ENCODE measurements at places on chromosomes 4 and X.

- no peak for DNase-seq
These were observed 200.4 kb downstream of the ARHGAP24 start for GRCh38 chr4:85675076-85676049.

GRCh38 chr4:6378493-6379445 lies 93.6 kb downstream of the PPP2R2C start:
- DNase-seq, result no peak

DNA sequence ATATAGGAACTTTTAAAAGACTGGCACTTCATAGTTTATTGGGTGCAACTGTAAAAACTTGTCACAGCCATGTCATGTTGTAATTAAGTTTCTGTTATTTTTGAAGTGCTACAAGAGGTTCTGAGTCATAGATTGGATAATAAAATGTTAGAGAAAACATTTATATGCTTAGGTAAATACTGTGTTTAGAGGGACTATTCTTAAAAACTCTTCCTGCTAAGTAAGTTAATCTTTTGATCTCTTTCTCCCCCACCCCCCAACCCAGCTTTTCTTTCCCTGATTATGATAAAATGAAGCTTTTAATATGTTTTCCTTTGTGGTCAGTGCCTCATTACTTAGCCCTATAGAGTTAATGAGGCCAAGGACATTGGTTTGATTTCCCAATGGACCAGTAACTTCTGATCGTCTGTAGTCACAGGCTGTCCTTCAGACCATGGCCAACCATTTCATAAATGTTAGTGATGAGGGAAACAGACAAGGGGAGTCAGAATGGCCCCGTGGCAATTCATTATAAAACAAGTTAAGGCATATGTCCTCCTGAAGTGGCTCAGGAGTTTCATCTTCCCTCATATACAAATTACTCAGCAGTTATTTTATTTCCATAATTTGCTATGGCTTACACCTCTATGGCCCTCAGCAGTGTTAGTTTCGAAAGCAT lies 3.9 kb upstream of the PDLIM5 start:
- DNase-seq, result no peak

DNA sequence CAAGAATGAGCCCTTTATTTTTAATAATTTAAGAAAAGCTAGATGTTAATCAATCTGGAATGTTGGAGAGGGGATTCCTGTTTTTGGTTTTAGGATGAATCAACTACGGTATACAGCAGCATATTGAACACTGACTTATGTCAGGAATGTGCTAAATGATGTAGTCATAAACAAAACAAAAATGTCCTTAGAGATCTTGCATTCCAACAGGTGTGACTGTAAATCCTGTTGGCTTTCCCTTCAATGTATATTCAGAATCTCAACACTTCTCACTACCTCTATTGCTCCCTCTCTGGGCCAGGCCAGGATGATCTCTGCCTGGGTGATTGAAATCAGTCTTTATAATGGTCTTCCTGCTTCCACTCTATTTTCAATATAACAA lies 37.8 kb upstream of the BDH2 start:
- no peak for DNase-seq

DNA sequence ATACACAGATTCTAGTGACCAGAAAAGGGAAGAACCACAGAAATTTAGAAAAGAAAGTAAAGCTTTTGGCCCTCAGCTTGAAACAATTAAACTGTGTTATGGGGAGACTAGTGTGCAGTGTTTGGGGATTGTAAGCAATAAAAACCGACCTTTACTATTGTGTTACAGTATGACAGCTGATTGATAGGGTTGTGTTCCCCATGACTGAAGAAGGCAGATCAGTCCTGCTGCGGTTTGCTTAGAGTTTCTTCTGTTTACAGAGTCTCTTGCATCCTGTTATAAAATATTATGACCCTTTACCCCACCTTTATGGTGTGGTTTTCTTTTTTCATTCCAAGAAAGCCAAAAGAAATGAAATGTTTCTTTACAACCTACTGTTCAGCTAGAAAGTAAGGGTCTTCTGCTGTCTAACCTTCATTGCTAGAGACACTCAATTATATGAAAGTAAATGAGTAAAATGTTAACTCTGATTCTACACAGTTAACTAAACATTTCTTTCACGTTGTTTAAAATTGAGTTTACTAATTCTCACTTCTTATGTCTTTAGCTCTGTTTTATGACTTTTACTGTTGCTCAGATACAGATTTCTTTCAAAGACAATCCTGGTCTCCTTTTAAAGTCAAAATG lies 18.1 kb downstream of the CHIC1 start:
- DNase-seq, result no peak

GRCh38 chr4:90503677-90504076 lies 376.5 kb downstream of the CCSER1 start:
- no peak for DNase-seq

GRCh38 chr4:181312066-181312465 lies 931.1 kb upstream of the TENM3 start:
- no peak for DNase-seq

DNA sequence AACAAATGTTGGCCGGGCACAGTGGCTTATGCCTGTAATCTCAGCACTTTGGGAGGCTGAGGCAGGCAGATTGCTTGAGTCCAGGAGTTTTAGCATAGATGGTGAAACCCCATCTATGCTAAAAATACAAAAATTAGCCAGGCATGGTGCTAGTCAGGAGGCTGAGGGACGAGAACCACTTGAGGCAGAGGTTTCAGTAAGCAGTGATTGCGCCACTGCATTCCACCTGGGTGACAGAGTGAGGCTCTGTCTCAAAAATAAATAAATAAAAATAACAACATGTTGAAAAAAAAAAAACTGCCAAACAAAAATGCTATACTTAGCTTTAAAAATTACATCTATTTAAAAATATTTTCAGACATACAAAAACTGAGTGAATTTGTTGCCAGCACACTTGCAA lies 374.2 kb upstream of the SMIM31 start:
- DNase-seq, result no peak

DNA sequence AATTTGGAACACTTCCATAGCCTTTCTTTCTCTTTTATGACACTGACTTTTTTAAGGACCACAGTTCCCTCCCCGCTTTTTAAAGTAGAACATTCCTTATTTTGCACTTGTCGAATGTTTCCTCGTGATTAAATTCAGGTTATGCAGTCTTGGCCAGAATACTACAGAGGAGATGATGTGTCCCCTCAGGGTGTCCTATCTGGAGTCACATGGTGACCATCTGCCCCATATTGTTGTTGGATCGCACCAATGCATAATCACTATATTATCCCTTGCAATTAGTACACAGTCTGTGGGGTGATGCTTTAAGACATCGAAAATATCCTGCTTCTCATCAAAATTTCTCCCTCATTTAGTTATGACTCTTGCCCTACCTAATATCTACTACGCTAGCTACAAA lies 27.4 kb downstream of the WDFY3 start:
- no peak for DNase-seq

GRCh38 chr4:182955411-182955810 lies 38.2 kb upstream of the DCTD start:
- DNase-seq, result no peak

GRCh38 chr4:67198727-67199126 lies 346.6 kb downstream of the CENPC start:
- no peak for DNase-seq

DNA sequence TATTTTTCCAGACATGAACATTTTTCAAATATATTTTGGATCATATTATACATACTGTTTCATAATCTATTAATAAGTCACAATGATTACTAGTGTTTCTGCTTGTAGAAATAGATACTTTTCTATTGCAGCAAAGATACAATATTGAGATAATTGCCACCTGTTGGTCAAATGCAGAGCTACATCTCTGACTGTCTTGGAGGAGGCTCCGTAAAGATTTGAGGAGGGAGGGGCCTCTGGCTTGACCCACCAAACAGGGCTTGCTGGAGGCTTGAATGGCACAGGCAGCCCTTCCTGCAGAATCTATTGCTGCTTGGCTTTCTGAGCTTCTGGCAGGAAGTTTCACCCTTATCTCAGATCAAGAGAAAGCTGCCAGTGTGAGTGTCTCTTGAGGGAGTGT lies 99.3 kb upstream of the ARMCX2 start:
- peak; percentile 1 for DNase-seq

- DNase-seq, result no peak
These were observed 29.1 kb upstream of the UTP14A start for GRCh38 chrX:129876771-129877305.

DNA sequence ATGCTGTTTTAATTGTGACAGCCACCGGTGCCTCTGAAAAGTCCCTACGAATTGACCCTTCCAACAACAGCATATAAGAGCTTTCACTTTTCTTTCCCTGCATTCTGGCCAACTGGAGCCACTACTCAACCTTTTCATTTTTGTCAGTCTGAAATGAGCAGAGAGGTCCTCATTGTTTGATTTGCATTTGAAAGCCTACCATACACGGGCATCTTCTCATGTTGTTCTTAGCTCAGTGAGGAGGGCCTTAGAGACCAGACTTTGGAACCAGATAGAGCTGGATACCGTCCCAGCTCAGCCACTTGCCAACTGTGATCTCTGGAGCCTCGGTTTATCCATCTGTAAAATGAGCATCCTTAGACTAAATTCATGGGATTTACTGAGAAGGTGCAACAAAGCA lies 16.9 kb upstream of the TMSB4X start:
- DNase-seq, result no peak

DNA sequence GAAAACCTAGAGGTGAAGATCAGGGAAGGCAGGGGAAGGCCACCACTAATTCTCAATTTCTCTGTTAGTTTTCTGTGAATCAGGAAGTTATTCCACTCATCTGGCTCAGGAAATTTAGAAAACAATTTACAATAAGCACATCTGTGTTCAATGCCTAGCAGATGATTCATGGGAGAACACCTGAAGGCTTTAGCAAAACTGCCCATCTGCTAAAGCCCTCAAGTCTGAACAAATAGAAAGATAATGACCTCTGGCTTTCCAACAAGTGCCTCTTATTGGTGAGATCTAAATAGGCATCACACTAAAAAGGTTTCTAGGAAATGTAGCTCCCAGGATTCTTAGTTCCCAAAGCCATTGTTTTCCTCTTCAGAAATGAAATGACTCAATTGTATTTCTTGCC lies 122.1 kb upstream of the GNPDA2 start:
- no peak for DNase-seq

DNA sequence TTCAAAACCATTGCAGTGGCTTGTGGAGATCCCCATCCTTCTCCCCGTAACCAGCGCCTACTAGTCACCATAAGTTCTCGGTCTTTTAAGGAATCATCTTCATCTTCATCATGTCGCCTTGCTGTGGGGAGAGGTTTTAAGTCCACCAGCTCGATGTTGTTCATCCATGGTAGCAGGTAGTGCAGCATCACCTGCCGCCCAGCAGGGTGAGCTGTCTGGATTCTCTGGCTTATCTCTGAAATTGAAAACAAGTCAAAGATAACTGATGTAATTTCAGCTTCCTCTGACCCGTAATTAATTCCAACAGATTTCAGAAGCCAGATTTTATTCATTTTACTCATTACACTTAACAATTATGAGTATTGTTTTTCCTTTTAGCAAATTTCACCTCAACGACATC lies 67.4 kb downstream of the ZAR1 start:
- DNase-seq, result peak; percentile 8

GRCh38 chr4:128353791-128354190 lies 66.2 kb upstream of the PGRMC2 start:
- no peak for DNase-seq

GRCh38 chr4:105451346-105451745 lies 22.5 kb downstream of the PPA2 start:
- DNase-seq, result no peak

DNA sequence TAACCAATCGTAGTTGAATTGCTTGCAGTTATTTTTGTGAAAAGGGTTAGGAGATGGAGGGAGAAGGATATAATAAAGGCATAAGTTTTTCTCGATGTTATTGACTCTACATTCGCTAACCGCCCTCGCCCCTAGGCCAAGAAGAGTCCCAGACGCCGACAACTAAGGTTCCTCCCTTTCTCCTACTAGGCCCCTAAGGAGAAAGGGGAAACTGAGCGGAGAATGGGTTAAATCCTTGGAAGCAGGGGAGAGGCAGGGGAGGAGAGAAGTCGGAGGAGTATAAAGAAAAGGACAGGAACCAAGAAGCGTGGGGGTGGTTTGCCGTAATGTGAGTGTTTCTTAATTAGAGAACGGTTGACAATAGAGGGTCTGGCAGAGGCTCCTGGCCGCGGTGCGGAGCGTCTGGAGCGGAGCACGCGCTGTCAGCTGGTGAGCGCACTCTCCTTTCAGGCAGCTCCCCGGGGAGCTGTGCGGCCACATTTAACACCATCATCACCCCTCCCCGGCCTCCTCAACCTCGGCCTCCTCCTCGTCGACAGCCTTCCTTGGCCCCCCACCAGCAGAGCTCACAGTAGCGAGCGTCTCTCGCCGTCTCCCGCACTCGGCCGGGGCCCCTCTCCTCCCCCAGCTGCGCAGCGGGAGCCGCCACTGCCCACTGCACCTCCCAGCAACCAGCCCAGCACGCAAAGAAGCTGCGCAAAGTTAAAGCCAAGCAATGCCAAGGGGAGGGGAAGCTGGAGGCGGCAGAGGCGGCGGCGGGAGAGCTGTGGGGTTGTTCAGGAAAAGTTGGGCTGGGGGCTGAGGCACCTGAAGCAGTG lies 5.9 kb downstream of the ATOH1 start:
- no peak for DNase-seq

GRCh38 chr4:55020131-55020530 lies 105.3 kb downstream of the KDR start:
- no peak for DNase-seq

- DNase-seq, result peak; percentile 68
These were observed at the start of gene DYNLT3 for GRCh38 chrX:37846934-37847732. Gene DYNLT3 (minus strand): TSS chrX:37847571. CDS start chrX:37847510, 61 bp downstream.

DNA sequence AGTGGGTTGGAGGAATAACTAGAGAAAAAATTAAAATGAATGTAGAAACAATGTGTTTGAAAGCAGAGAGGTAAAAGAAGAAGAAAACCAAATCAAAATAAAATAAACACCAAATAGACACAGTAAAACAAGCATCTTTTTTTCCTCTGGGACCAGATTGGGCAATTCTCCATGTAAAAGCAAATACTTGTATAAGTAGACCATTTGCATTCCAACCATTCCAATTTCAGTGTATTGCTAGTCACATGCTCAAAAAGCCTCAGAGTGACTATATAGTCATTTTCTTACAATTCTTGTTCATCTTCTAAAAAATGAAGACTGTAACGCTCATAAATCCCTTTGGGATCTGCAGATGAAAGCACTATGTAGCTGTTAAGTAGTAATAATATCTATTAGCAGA lies 969.5 kb downstream of the PCDH18 start:
- no peak for DNase-seq

GRCh38 chr4:147003956-147004809 lies 58.5 kb upstream of the TTC29 start:
- no peak for DNase-seq

Data from T-helper 1 cell (primary cell).